ENCODE measurements at places on chromosomes 16 and 17. TPM values are rescaled to one million over a fixed set of nuclear protein-coding genes. Genes with fewer than 3 reads are reported as not detected.

Gene RNF112
- not detected for total RNA-seq

Gene MVD
- 76.2 TPM for total RNA-seq

Gene TAC4
- not detected for total RNA-seq

Gene ZNF319
- total RNA-seq, result 3.0 TPM

Gene KRTAP3-2
- total RNA-seq, result not detected

Gene TBC1D26
- not detected for total RNA-seq

Gene KRT40
- total RNA-seq, result not detected

Gene CHST6
- total RNA-seq, result 2.2 TPM
